ENCODE measurements at places on chromosomes 3 and 15.

DNA sequence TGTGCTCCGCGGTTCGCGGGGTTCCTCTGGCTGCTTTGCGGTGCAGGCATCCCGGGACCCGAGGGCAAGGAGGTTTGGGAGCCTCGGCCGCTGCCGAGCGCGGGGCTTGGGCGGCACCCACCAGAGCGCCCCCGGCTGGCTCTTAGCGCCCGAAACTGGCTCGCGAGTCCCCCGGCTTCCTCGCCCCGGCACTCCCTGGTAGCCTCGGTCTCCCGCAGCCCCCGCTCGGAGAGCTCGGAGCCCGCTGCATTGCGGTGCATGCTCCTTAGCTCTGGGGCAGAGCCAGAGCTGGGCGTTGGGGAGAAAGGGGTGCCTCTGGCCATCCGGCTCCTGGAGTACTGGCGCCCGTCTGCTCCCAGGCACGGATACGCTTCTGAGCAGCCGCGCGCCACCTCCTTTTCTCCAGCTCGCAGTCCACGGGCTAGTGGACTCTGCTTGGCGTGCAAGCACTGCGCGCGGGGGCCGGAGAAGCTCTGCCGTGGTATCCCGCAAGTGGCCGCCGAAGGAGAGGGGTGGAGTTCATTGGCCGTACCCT lies 753 bp downstream of the EPHB1 start:
- DNase-seq = no peak

DNA sequence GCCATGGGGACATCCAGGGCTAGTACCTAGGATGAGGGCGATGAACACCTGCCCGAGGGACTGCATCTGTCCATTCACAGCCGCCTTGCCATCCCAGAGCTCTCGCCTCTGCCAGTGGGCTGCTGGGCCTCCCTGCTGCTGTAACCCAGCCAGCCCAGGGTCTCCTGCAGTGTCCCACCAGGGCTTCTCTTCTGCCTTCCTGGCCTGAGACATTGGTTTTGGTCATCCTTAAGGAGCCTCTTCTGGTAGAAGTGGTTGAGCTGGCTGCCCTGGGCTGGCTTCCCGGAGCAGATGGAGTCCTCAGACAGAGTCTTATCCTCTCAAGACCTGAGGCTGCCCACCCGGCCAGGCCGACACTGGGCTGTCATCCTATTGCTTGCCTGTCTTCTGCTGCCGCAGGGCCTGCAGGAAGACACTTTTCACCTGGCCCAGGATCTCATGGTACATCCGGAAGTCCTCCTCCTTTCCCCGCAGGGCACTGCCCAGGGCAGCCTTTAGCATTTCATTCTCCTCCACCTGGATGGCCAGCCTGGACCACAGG lies 6.1 kb upstream of the HHATL start:
- DNase-seq = no peak

DNA sequence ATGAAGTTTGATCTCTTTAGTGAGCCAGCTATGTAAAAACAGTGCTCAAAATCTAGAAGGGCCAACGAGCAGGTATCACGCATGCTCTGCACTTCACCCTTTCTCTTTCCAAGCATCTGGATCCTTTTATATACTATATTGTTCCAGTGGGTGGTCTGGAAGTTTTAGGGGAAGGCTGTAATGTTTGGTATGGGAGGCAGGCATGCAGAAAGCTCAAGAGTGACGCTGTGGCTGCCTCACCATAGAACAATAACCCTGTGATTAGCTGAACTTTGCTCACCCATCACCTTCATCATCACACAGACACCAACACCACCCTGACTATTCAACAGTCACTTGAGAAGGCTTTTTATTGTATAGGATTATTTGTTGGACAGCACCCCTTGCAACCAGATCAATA lies 81.6 kb downstream of the FBN1 start:
- no peak for DNase-seq

GRCh38 chr15:29541309-29541708 lies 271.7 kb upstream of the NSMCE3 start:
- no peak for DNase-seq

DNA sequence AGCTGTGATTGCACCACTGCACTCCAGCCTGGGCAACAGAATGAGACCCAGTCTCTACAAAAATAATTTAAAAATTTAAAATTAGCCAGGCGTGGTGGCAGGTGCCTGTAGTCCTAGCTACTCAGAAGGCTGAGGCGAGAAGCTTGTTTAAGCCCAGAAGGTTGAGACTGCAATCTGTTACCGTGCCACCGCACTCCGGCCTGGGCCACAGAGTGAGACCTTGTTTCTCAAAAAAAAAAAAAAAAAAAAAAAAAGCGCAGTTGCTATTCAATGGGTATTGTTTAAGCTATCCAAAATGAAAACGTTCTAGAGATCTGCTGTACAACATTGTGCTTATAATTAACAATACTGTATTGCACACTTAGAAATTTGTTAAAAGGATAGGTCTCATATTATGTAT lies 24.0 kb downstream of the ZNF148 start:
- DNase-seq = no peak

DNA sequence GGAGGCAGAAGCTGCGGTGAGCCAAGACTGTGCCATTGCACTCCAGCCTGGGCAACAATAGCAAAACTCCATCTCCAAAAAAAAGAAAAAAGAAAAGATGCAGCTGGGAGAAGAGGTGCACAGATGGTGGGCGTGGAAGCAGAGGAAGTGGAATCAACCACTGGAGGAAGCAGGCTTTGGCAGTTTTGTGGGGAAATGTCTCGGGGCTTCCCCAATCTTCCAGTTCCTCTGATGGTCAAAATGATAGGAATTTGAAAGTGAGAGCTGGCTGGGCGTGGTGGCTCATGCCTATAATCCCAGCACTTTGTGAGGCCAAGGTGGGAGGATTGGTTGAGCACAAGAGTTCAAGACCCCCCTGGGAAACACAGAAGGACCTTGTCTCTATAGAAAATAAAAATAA lies 48.1 kb upstream of the SMAD3 start:
- DNase-seq = no peak

GRCh38 chr3:190695225-190695624 lies 167.3 kb downstream of the GMNC start:
- DNase-seq = no peak

- DNase-seq = no peak
Measured at GRCh38 chr15:78996894-78997275, 52.0 kb upstream of the CTSH start.

- no peak for DNase-seq
Measured at GRCh38 chr3:81425198-81425868, 336.1 kb downstream of the GBE1 start.

- DNase-seq = no peak
Measured at GRCh38 chr15:25068696-25069095, 113.9 kb downstream of the SNRPN start.

DNA sequence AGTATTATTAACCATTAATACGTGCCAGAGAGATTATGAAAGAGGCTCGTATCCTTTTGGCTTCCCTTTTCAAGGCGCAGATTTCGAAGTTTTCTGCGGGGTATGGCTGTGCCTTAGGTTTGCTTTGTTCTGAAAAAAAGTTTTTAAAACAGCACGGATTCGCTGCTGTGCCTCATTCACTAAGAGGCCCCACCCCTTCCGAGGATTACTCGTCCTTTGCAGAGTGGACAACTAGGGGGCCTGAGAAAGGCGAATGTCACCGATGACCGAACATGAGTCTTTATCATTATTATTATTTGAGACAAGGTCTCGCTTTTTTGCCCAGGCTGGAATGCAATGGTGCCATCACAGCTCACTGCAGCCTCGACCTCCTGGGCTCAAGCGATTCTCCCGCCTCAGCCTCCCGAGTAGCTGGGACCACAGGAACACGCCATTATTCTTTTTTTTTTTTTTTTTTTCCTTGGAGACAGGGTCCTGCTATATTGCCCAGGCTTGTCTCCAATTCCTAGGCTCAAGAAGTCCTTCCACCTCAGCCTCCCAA lies 684 bp upstream of the RPS27L start:
- DNase-seq = peak; percentile 47

DNA sequence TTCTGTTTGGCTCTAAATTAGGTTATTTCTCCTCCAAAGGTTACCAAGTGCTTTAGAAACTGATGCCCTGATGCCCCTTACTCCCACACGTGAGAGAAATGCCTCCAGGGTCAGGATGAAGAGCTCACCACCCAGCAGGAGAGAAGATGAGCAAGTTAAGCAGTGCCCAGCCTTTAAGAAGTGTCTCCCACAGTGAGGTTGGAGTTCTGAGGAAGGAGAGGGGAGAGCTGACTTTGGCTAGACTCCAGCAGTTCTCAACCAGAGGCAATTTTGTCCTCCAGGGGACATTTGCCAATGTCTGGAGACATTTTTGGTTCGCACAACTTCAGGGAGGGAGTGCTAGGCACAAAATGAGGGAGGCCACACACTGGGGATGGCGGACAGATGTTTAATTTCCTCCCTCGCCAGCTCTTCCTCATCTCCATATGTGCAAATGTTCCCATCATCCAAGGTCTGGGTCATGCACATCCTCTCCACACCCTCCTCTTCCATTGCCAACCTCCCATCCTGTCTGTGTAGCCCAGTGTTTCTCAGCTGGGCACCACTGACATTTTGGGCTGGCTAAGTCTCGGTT lies 50.6 kb upstream of the SLC7A14 start:
- no peak for DNase-seq

DNA sequence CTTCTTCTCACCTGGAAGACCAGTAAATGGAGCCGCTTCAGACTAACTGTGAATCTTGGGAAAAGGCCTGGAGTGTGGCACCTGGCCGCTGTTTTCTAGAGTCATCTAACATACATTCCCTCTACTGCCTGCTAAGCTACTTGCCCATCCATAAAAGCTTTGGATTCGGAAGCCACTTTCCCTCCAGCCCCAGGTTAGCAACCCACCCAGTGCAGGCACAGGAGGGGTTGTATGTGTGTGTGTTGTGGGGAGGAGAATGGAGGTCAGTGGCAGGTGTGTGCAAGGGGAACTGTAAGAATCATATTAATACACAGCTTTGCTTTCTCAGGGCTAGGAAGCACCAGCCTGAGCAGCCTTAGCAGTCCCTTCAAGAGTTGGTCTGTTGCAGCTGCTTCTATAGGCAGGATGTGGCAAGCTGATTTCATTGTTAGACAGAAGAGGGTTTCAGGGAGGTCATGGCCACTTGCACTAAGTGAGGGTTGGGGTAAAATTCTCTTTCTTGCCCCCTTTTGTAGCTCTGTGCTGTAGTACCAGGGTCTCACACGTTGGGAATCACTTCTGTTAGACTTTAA lies 8.9 kb downstream of the NSUN3 start:
- DNase-seq = no peak

- DNase-seq = no peak
Measured at GRCh38 chr3:127740136-127740915, 67.6 kb downstream of the ABTB1 start.

GRCh38 chr3:150068440-150069153 lies 97.9 kb upstream of the PFN2 start:
- no peak for DNase-seq

DNA sequence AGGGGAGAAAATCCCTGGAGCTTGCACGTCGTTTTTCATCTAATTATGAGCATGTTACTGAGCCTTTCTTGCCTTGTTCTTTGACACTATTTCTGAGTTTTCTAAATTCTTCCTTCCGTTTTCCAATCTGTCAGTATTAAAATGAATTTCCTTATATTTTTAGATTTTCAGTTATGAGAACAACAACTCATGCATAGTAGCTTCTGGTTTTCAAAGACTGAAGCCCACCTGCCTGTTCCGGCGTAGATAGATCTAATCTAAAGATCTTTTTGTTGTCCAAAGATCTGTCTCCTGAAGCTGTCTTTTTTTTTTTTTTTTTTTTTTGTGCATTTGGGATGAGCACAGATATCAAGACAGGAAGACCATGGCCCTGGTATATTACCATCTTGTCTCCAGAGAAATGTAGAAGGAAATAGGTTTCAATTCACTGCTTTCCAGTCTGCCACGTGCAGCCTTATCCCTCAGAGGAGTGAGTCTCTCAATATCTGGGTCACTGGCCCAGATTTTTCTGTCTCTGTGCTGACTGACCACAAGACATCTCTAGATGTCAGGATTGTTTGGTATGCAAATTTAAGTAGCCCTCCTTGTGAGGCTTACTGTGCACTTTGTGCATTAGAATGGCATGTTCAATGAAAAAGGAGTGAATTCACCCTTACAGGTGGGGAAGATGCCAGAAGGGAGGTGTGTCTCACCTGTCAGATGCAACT lies 222.3 kb upstream of the TMC3 start:
- no peak for DNase-seq

DNA sequence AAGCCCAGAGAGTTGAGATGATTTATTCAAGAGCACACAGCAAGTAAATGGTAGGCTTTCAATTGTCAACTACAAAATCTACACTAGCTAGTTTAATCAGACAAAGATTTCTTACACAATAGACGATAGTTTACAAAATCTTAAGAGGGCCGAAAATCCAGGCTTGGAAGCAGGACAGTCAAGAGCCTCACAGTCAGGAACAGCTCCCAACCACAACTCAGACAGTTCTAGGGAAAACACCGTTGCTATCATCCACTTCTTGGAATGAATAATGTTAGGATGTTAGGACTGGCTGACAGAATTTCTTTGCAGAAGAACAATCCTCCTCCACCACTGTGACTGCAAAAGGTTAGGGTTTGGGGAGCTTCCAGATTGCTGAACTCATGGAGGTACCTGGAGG lies 290.8 kb upstream of the ZPLD1 start:
- DNase-seq = no peak

- no peak for DNase-seq
Measured at GRCh38 chr3:72212396-72212795, 427.4 kb upstream of the PROK2 start.

DNA sequence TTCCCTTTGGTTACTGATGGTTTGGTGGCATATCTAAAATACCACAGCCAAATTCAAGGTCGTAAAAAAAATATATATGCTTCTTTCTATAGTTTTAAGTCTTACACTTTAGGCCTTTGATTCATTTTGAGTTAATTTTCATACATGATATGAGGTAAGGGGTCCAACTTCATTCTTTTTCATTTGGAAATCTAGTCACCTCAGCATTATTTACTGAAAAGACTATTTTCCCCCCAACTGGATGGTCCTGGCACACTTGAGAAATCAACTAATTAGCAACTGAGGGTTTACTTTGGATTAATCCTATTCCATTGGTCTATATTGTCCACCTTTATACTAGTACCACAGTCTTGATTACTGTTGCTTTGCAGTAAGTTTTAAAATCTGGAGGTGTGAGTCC lies 26.2 kb downstream of the RHOA start:
- DNase-seq = no peak

- no peak for DNase-seq
Measured at GRCh38 chr15:44137750-44138149, 57.3 kb downstream of the FRMD5 start.

- DNase-seq = no peak
Measured at GRCh38 chr3:15171096-15171495, 35.0 kb upstream of the CAPN7 start.

GRCh38 chr3:9238721-9239295 lies 10.6 kb downstream of the SRGAP3 start:
- DNase-seq = no peak

GRCh38 chr3:162626172-162626571 lies 1129.6 kb downstream of the OTOL1 start:
- no peak for DNase-seq

GRCh38 chr3:88142094-88142624 lies 7.6 kb upstream of the C3orf38 start:
- no peak for DNase-seq
